ENCODE measurements at places on chromosomes 3 and 15.

DNA sequence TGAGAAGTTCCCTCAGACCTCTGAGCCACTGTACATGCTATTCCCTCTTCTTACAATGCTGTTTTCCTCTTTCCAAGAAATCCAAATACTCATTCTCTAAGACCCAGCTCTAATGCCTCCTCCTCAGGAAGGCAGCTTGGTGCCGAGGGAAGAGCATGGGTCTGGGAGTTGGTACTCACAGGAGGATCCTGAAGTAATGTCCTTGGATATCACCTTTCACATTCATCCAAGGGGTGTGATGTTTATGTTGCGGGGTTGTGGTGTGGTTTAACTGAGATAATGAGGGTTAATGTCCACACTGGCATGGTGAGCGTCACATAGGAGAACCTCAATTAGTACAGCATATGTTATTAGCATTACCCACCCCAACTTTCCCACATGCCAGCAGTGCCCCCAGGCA is 31.9 kb downstream of the MYL3 start:
- DNase-seq: no peak

- DNase-seq: no peak
These were observed 300.2 kb upstream of the SLCO3A1 start for GRCh38 chr15:91553196-91553854.

GRCh38 chr15:68285259-68285980 is 7.9 kb downstream of the FEM1B start:
- DNase-seq: no peak

GRCh38 chr3:105996781-105997180 is 128.0 kb upstream of the CBLB start:
- no peak for DNase-seq

GRCh38 chr3:123620343-123620742 is 35.5 kb upstream of the HACD2 start:
- DNase-seq: no peak

- DNase-seq: no peak
These were observed 23.0 kb upstream of the CACNA2D3 start for GRCh38 chr3:54099381-54099780.

GRCh38 chr15:93307513-93307912 is 218.5 kb upstream of the RGMA start:
- no peak for DNase-seq

- no peak for DNase-seq
These were observed 8.7 kb downstream of the SRP14 start for GRCh38 chr15:40029979-40030893.

DNA sequence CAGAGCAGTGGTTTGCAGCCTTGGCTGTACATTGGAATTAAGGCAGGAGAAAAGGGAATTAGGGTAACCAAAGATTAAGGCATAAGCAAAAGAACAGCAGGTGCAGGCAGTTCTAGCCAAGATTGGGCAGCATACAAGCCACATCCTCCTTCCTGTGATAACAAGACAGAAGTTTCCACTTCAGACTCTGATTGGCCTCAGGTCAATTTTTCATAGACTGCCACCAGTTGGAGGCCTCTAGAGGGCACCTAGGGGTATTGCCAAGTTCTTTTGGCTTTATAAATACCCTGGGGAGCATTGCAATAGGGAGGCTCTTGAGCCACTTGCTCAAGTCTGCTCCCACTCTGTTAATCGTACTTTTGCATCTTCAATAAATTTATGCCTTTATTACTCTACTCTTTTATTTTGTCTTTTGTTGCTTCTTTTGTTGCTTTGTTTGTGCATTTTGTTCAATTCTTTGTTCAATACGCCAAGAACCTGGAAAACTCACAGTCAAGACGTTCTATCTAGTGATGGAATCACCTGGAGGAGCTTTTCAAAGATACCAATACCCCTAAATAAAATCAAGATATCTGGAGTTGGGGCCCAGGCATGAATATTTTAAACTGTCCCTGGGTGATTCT is 32.2 kb upstream of the FMN1 start:
- DNase-seq: no peak

DNA sequence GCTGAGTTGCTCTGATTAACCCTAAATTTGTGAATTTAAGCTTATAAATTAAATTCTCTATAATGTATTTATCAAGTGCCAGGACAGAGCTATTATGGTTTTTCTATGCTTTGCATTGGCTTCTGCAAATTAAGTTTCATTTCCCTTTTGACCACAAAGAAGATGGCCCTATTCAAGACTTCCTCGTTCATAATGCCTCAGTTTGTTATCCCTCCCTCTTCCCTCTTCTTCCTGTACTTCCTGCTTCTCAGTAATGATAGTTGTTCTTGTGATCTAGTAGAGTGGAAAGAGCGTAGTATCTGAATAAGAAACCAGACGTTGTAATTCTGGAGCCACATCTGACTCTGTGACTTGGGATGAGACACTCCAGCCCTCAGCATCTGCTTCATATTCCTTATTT is 118.7 kb downstream of the CACNA1D start:
- no peak for DNase-seq

- DNase-seq: no peak
These were observed 229.8 kb downstream of the TBL1XR1 start for GRCh38 chr3:176967522-176967921.

GRCh38 chr3:101351829-101352228 is 31.5 kb upstream of the IMPG2 start:
- no peak for DNase-seq

- no peak for DNase-seq
These were observed 4.2 kb downstream of the IL17RD start for GRCh38 chr3:57160765-57161538.

DNA sequence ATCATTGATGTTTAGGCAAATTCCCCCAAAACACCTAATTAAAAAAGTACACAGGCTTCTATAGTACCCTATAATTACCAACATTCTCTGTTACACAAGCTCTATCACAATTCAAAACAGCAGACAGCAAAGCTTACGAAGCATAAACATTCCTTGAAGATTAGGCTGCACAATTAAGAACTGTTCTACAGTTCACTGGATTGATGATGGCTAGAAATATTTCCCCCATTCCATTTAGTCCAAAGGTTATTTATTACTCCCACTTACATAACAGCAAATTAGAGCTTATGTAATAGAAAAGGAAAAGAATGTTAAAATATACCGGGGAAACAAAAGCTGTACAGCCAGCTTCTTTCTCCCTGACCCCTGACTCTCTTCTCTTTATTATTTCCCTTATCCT is 49.3 kb downstream of the UACA start:
- no peak for DNase-seq

DNA sequence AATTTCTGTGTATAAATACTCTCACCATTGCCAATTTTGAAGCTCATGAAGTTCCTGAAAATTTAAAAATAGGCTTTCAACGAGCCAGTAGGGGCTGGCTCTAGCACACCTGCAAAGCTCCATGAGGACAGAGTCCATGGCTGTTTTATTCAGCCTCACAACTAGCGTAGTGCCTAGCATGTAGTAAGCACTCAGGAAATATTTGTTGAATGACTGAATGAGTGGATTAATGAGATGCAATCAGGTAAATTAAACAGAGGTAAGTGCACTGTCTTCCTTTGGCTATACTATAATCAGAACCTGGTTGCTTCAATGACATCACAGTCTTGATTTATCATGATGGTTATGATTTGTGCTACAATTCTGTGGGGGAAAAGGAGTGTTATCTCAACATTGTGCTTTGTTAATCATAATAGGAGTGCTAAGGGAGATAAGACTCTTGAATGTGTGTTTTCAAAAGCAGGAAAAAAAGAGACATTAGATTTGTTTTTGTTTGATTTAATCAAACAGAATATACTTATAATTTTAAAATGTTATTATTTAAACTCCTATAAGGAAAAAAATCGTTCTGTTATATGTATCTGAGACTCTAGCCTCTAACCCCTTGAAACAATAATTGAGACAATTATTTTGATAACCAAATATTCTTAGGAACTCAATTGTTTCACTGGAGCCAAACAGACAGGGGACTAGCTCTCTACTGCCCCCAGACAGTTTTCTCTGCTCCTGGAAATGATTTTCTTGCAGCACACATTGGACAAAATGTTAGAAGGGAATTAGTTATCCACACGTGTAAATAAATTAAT is 171.7 kb upstream of the ATP11B start:
- DNase-seq: no peak

- DNase-seq: no peak
These were observed 105.0 kb downstream of the FOXP1 start for GRCh38 chr3:71478568-71478967.

- DNase-seq: no peak
These were observed 30.1 kb upstream of the CERS3 start for GRCh38 chr15:100558771-100559254.

GRCh38 chr3:179265875-179266274 is 15.0 kb upstream of the KCNMB3 start:
- DNase-seq: no peak

- no peak for DNase-seq
These were observed 1.2 kb downstream of the CPA3 start for GRCh38 chr3:148866261-148866660.

- DNase-seq: no peak
These were observed 3.9 kb downstream of the TMED3 start for GRCh38 chr15:79314811-79315210.

GRCh38 chr3:195446359-195446758 is 3.5 kb upstream of the ACAP2 start:
- DNase-seq: no peak

DNA sequence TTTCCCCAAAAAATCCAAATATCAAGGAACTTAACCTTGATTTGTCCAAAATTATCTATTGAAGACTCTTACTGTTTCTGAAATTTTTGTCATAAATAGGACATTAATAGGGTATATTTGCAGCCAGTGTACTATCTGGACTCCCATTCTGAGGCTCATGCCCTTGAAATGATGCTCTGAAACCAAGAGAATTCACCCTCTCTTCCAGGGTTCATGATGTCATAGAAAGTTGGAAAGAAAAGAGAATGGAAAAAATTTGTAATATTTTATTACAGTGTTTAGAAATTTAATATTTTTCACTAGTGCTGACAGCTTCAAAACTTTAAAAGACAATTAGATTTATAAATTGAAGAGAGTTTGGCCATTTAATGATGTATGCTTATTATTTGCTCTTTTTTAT is 712.5 kb downstream of the MCTP2 start:
- DNase-seq: no peak

GRCh38 chr15:40957581-40958051 is 4.3 kb downstream of the CHAC1 start:
- DNase-seq: no peak

DNA sequence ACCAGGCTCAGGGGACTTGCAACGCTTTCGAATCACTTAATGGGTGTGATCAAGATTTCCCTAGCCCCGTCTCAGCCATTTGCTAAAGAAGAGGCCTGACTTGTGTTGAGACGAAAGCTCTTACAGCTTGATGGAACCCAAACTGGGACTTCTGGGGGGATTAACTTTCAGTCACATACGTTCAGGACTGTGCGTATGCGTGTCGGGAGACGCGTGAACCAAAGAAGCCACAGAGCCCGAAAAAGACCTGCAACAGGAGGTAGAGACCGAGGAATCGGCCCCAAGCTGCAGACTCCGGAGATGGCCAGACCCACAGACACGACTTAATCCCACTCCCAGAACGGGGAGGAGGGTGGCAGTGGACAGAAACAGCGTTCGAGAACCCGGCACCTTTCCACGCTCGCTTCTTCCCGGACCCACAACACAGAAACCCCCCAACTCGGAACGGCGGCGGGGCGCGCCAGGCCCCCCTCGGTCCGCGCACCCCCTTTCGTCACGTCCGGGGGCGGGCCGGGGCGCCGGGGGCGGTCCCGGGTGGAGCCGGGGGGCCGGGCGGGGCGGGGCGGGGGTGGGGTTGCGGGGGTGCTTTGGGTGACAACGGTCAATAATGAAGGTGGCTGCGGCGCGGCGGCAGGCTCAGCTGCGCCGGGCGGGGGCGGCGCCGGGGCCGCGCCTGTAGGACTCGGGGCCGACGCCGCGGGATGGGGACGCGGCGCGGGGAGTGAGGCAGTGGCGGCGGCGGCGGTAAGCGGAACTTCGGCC is at the start of gene ATP11B:
ATP11B (plus strand) TSS at position 604 of the 762 bp plus-strand sequence. CDS start 256 bp downstream, outside the sequence.
- DNase-seq: peak; percentile 97

DNA sequence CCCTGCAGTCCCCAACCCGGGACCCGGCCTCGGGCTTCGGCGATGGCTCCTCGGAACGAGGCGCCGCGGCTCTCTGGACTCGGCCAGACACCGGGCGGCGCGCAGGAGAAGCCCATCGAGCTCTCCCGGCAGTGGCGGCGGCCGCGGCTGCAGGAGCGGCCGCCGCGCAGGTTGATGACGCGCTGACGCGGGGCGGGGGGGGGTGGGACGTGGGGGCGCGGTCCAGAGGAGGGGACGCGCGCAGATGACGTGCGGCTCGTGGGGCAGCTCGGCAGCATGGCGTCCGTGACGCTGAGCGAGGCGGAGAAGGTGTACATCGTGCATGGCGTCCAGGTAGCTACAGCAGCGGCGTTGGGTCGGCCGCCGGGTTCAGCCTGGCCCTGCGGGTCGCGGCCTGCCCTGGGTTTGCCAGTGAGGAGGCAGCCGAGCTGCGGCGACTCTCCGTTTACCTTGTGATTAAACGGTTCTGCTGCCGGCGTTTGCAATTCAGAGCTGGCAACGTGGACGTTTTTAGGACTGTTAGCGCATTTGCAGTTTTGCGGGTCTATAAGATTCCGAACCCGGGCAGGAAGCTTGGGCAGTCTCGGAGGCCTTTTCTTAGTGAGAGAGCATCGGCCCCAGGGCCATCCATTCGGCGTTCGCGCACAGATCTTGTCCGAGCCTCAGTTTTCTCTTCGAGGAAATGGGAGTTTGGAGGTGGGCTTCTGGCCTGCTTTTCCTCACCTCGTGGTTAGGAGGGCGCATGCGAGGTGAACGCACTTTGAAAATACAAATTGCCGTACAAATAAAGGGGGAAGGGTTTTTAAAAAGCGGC is at the start of the genes EXOSC7 and ZDHHC3:
EXOSC7 (plus strand) TSS at position 243 of the 814 bp plus-strand sequence; CDS start at position 277, 34 bp downstream.
ZDHHC3 (minus strand) TSS at position 173 of the 814 bp plus-strand sequence. CDS start 16,738 bp downstream, outside the sequence.
- DNase-seq: peak; percentile 88

- no peak for DNase-seq
These were observed 53.1 kb downstream of the TGFBR2 start for GRCh38 chr3:30659270-30660130.

- no peak for DNase-seq
These were observed 83.7 kb downstream of the BCHE start for GRCh38 chr3:165753560-165753959.

DNA sequence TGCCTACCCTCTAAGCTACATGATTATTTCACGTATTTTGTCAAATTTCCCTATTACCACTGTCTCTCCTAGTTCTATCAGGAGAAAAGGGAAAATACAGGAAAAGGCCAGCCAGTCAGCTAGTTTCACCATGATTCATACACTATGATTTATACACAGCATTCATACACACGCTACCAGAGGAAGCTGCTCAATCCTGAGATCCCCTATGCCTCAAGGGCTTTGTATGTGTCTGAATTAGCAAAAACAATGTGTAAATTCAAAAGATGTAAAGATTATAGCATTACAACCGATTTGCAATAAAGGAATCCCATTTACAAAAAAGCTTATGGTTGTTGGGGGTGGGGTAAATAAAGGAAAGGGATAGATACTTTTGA is 3.1 kb upstream of the ACKR4 start:
- DNase-seq: no peak

All from right kidney (tissue), 9 donors.